ENCODE measurements at places on chromosomes 2 and 18.

- no peak for DNase-seq
These were observed 390.9 kb downstream of the NBAS start for GRCh38 chr2:15170070-15170775.

DNA sequence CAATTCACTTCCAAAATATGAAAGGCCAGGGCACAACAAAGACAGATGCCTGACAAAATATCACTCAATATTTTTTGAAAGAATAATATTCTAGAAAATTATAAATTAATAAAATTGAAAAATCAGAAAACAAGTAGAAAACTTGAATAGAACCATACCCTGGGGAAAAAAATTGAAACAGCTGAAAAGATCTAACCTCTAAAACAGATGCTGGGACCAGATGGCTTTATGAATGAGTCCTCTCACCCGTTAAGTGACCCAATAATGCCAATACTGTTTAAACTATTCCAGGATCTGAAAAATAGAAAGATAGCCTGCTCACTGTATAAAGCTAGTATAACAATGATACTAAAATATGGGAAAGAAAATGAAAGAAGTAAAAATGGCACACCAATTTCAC lies 322.3 kb upstream of the VWC2L start:
- no peak for DNase-seq

DNA sequence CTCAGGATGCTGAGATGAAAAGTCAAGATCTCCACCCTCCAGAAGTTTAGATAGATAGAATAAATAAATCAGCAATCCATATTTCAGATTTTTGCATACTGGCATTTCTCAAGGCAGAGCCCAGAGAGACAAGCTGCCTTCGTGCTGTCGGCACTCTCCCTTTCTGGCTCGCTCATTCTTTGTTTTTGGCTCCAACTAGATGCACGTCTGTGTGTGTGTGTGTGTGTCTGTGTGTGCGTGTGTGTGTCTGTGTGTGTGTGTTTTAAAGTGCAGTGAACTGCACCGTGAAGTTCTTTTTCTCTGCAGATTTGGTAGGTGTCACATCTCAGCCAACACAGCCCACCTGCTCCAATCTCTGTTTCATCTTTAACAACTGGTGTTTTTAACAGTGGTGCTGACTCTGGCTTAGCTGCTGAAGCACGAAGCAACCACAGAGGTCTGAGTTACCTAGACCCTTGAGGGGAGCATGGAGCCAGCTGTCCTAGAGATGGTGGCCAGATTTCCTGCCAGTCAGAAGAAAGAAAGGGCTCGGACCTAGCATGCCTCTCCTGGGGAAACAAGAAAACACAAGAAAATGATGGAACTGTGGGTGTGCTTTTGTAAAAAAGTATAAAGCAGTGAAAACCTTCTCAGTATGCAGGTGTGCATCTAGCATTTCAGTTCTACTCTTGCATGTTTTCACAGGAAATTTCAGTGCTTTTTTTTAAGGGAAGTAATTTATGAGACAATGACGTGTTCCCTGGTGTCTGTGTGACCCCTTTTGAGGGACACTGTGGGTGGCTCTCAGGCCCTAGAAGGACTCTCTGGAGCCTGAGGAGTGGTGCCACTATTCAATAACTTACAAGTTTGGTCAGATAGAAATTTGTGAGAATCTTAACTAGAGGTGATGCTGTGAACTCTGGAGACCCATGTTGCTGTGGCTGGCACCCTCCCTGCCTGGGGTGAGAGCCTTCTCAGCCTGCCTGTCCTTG lies 364.3 kb downstream of the RNF144A start:
- DNase-seq: no peak

GRCh38 chr2:180618570-180618969 lies 361.8 kb upstream of the UBE2E3 start:
- no peak for DNase-seq

DNA sequence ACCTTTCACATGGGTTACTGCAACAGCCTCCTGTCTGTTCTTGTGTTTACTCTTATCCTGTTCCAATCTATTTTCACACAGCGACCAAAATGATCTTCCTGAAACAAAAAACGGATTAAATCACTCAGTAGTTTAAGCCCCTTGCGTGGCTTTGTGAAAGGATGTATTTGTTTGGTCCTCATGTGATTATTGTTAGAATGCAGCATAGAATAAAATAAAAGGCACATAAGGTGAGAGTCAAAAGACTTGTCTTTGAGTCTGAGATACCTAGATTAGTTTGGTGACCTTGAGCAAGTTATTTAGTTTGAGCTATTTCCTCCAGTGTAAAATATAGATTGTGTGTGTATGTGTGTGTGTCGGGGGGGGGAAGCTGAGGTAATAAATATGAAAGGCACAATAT lies 72.4 kb downstream of the EML4 start:
- DNase-seq: no peak

DNA sequence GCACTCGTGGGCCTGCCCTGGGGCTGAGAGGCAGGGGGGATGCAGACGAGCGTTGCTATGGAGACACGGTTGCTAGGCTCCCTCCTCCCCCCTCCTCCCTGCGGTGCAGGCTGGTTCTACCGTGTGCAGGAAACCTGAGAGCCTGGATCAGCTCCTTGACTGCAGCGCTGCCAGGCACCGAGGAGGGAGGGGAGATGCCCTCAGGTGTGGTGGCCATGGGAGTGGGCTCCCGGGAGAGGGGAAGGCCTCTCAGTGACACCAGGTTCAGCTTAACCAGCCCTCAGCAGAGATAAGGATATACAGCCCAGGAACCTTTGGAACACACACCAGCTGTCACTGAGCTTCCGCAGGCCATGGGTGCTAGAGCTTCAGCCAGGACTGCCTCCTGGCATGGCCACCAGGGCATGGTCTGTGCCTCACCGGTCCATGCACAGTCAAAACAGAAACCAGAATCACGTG lies 124.4 kb upstream of the PXDN start:
- DNase-seq: no peak

DNA sequence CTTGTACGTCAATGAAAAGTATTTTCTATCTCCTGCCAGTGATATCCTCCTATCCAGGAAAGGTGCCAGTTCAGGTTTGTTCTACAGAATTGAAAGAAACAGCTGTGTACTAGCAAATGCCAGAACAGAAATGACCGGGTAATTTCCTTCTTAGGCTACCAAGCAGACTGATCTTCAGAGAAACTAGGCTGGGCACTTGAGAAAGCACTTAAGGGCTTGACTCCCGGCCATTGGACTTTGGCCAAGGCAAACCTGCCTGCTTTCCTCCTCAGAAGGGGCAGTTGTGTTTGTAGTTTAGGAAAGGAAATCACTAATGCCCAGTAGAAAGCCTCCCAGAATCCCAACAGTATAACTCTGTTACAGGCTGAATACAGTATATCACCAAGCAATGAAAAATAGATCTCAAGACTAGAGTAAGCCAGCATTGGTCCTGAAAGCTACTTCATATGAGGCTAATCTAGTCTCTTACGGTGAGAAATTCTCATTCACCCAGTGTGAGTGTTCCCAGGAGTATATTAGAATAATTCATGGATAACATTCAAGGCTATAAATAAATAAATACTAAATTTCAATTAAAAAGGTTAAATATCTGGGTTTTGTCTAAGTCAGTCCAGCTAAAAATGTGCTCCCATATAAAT lies 43.0 kb upstream of the COL5A2 start:
- DNase-seq: no peak

GRCh38 chr2:164068063-164068462 lies 332.3 kb upstream of the FIGN start:
- no peak for DNase-seq

GRCh38 chr2:20194097-20195015 lies 30.6 kb downstream of the SDC1 start:
- DNase-seq: no peak

- no peak for DNase-seq
These were observed 117.5 kb upstream of the CRIM1 start for GRCh38 chr2:36238106-36238505.

DNA sequence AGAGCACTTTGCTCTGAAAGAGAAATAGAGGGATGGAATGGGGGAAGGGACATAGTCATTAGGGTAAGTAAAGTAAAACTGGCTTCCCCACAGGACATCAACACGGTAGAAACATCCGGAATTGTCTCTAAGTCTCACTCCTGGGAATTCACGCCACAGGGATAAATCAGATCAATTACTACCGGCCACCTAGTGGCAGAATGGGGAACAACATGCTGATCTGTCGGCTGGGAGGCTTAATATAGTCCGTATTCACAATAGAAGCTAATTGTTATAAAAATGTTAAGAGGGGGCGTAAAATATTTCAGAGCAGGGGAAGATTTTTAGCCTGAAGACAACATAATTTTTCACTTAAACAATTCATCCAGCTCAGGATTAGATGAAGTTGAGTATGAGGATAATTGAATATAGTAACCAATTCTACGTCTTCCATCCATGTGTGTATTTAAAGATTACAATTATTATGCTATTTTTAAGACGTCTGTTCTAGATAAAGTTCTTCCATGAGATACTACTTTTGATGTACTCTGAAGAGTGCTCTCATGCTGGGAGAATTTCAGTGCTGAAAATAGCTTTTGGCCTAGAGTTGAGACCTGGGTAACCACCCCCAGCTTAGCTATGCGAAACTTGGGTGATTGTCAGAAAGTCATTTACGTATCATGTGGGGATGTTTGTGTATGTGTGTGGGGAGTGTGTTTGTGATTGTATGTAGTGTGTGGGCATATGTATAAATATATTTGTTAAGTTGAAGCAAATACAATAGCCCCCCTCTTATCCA lies 65.7 kb downstream of the LRRTM1 start:
- DNase-seq: peak; percentile 13

GRCh38 chr2:170142502-170142901 lies 35.4 kb upstream of the MYO3B start:
- DNase-seq: no peak

All from stimulated activated CD4-positive, alpha-beta T cell treated with anti-CD3 and anti-CD28 coated beads, Interleukin-12 subunit alpha, Interleukin-12 subunit beta, amount 100 ng/mL, for 24 hours (primary cell).